ENCODE measurements at places on chromosomes 16 and 17. TPM values are rescaled to one million over a fixed set of nuclear protein-coding genes. Genes with fewer than 3 reads are reported as not detected.

The NAGPA gene
- total RNA-seq: 18.2 TPM

The ABHD15 gene
- total RNA-seq: 11.5 TPM

The CTRL gene
- total RNA-seq: 0.37 TPM

The CCL3 gene
- total RNA-seq: not detected

The RAB11FIP4 gene
- total RNA-seq: 0.20 TPM

The WFIKKN1 gene
- total RNA-seq: 0.37 TPM

The CTF1 gene
- total RNA-seq: 1.1 TPM

The SEZ6L2 gene
- total RNA-seq: 0.73 TPM

The EFNB3 gene
- 0.37 TPM for total RNA-seq

The CCL17 gene
- total RNA-seq: not detected

The SKA2 gene
- total RNA-seq: 23.9 TPM

The XAF1 gene
- 12.1 TPM for total RNA-seq

The SMIM5 gene
- not detected for total RNA-seq

The CIBAR2 gene
- total RNA-seq: not detected

The ANKRD40CL gene
- total RNA-seq: not detected

The ABCC1 gene
- 22.8 TPM for total RNA-seq

The ADAM11 gene
- 0.59 TPM for total RNA-seq

The KCNJ18 gene
- total RNA-seq: not detected

The TVP23C gene
- total RNA-seq: 15.4 TPM

The BICDL2 gene
- not detected for total RNA-seq

The ABCA6 gene
- total RNA-seq: 114 TPM

The MGRN1 gene
- 35.6 TPM for total RNA-seq

Data from subcutaneous preadipocyte (primary cell).